Activated CD4-positive, alpha-beta T cell treated with anti-CD3 and anti-CD28 coated beads, Interleukin-10, Interleukin-2, amounts not matched to agents 100 ng/mL and 50 ng/mL, durations not matched to agents 16 hours and 8 hours (primary cell): ENCODE measurements at places on chromosomes 1 and 21.
A peak's percentile ranks its signal among the peaks of the same experiment; 100 is the strongest.

- no peak for DNase-seq
Measured at GRCh38 chr21:28513428-28513827, 479.2 kb downstream of the LTN1 start.

DNA sequence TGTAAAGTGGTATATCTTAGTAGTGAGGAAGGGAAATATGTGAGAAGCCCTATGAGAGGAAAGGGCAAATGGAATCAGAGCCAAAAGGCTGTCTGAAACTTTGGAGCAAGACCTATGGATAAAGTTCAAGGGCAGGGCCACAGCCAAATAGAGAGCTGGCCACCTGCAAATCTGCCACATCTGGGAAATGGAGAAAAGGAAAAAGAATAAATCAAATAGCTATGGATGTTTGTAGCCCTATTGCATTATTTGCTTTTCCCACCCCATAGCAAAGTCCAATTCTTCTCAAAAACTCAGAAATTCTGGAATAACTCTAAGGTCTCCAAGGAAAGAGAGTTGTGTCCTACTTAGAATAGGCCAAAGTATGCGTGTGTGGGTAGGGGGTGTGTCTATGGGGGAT lies 4.0 kb upstream of the HLX start:
- no peak for DNase-seq

- DNase-seq, result peak; percentile 29
Measured at GRCh38 chr1:166164995-166165660, 1.7 kb downstream of the FAM78B start.

GRCh38 chr1:11648039-11648438 lies 6.2 kb downstream of the FBXO2 start:
- DNase-seq, result no peak

DNA sequence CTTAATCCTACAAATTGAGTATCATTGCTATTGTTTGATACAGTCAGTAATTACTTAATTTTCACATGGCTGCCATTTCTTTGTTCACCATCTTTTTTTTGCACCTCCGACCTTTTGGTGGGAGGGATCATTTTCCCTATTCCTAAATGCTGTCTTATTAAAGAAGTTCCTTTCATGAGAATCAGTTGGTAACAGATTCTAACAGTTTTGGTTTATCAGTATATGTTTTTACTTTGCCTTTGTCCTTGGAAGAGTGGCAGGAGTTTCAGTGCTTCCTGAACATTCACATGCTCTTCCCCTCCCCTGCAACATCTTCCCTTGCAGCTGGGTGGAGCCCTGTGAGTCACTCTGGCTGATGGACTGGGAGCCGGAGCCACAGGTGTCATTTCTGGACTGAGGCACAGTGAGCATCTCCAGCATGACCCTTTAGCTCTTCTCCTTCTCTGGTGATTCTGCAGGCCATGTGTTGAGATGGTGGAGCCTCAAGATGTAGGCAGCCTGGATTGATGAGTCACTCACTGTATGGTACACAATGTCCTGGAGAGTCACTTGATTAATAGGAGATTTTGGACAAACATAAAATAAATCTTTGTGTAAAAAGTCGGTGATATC lies 217.7 kb downstream of the URB2 start:
- DNase-seq, result no peak
